Esophagus squamous epithelium (tissue), 5 donors: ENCODE measurements at places on chromosomes 2 and 18.

DNA sequence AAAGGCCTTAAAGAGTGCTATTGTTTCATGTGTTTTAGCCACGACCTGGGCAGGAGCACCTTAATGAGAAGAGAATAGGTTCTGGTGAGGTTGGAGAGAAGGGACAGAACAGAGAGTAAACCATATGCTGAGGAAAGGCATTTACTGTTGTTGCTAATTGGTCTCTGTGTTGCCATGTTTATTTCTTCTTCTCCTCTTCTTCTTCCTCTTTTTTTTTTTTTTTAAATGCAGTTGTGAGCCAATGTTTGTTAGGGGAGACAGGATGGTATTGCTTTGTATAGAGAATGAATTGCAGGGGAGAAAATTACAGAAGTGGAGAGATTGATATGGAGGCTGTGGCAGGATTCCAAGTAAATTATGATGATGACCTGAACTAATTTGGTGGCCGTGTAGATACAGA, 2.6 kb downstream of the SCN9A start:
- DNase-seq: no peak

GRCh38 chr18:3086871-3087270, 73.9 kb upstream of the LPIN2 start:
- no peak for DNase-seq

DNA sequence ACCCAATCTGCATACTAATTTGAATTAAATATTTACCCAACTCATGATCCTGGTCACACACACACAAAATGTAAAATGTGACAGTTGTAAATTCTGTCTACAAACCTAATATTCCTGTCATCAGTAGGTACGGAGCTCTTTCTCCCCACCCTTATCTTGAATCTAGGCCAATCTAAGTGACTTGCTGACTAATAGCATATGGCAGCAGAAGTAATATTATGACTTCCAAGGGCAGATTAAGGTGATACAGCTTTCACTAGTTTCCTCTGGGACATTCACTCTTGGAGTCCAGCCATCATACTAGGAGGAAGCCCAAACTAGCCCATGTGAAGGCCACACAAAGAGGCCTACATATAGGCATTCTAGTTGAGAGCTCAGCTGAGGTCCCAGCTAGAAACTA, 89.4 kb downstream of the TMEM131 start:
- no peak for DNase-seq

DNA sequence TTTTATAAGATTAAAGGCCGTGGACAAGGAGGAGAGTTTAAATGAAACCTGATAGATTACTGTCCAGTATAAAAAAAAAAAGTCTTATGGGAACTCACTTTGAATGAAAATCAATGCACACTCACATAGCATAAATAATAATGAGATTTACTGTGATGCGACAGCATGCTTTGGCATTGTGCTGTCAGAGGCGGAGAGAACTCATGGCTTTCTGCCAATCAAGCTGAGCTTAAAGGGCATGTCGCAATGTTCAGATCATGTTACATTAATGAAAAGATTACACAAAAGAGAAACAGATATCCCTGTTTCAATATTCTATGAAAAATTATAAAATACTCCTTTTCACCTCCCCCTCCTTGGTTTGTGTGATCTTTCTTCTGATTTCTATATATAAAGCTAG, 310.8 kb downstream of the ERBB4 start:
- DNase-seq: no peak

DNA sequence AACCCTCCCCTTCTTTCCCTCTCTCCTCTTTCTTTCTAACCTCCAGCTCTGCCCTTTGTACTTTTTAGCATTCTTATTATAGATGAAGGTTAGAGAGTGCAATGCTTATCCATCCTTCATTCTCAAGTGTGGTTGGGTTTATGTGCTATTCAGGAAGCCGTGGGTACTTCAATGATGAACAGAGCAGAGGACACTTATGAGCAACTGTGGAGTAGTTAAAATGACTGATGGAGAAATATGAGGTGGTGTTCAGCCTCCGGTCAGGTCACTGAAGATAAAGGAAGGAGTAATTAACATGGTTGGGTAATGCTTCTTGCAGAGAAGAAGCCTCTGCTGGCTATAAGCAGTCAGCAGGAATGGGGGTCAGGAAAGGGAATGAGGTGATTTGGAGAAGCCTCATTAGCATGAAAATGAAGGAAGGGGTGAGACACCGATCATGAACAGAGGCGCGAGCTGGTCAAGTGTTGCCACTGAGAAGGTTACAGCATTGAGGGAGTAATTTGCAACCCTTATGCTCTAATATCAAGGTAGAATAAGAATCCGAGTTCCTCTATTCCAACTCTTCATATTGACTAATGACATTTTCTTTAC, 174.7 kb downstream of the LPIN1 start:
- no peak for DNase-seq

- no peak for DNase-seq
These were observed 266.1 kb upstream of the CYP26B1 start for GRCh38 chr2:72413716-72414115.

- no peak for DNase-seq
These were observed 92.7 kb downstream of the XRCC5 start for GRCh38 chr2:216201692-216202306.

GRCh38 chr2:54194761-54195750, 61.0 kb downstream of the TSPYL6 start:
- no peak for DNase-seq

DNA sequence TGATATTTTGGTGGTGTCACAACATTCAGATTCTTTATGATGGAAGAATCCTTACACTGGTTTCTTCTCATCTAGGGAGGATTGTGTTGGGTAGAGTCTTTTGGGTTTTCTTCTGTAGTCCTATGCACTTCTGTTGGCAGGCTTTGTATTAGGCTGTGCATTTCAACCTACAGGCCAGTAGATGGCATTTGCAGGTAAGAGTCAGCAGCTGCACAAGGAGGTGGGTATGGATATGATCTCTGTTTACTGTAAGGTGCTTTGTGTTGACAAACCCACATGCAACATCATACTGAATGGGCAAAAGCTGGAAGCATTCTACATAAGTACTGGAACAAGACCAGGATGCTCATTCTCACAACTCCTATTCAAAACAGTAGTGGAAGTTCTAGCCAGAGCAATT, 656.8 kb downstream of the METTL4 start:
- no peak for DNase-seq

GRCh38 chr2:30403592-30404312, 43.3 kb upstream of the LCLAT1 start:
- no peak for DNase-seq

DNA sequence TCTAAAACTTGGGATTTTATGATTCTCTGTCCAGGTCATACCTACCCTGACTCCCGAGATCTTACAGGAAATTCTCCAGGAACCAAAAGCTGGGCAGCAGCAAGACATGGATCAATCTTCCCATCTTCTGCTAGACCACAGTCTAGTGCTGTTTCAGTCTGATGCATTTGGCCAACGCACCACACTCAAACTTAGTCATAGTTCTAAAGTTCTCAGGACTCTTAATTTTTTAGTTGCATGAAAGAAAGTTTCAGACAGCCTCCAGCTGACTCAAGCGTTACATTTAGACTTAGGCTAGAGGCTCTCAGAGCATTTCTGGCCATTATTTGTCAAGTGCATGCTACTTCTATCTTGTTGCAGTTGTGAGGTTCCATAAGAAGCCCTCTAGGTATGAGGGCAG, 230.1 kb upstream of the CCDC150 start:
- no peak for DNase-seq
